ENCODE measurements at places on chromosomes 6 and 20.
A peak's percentile ranks its signal among the peaks of the same experiment; 100 is the strongest.

GRCh38 chr6:76565932-76566331 is 493.5 kb upstream of the IMPG1 start:
- no peak for DNase-seq

GRCh38 chr20:20369250-20370093 is 1.6 kb downstream of the INSM1 start:
- DNase-seq, result peak; percentile 29

GRCh38 chr6:7805078-7805849 is 79.4 kb downstream of the BMP6 start:
- no peak for DNase-seq

DNA sequence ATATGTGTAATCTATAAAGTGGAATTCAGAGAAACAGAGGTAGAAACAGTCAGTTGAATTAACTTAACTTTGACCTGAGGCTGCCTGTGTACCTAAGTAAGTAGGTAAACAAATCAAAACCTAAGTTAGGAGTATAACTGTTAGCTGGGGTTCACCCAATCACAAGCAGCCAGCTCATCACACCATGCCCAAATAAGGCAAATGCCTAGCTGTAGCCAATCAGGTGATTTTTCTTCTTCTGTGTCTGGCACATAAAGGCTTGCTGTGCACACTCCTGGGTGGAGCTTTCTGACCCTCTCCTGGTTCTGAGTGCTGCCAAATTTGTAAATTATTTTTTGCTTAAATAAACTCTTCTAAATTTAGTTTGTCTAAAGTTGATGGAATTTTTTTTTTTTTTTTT is 54.7 kb upstream of the TRIM39 start:
- no peak for DNase-seq

- no peak for DNase-seq
Measured at GRCh38 chr6:156919370-156919769, 142.2 kb downstream of the ARID1B start.

DNA sequence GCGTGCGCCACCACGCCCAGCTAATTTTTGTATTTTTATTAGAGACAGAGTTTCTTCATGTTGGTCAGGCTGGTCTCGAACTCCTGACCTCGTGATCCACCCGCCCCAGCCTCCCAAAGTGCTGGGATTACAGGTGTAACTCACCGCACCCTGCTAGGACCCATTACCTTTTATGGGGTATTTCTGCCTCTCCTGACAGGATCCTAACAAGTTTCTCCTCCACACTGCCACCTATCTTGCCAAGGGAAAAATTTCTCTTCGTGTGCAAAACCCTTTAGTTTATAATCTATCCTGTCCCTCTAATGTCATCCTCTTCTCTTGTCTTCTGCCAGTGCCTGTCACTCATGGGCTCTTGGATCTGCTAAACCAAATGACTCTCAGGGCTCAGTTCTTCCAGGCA is 1.9 kb downstream of the STMND1 start:
- DNase-seq, result no peak

DNA sequence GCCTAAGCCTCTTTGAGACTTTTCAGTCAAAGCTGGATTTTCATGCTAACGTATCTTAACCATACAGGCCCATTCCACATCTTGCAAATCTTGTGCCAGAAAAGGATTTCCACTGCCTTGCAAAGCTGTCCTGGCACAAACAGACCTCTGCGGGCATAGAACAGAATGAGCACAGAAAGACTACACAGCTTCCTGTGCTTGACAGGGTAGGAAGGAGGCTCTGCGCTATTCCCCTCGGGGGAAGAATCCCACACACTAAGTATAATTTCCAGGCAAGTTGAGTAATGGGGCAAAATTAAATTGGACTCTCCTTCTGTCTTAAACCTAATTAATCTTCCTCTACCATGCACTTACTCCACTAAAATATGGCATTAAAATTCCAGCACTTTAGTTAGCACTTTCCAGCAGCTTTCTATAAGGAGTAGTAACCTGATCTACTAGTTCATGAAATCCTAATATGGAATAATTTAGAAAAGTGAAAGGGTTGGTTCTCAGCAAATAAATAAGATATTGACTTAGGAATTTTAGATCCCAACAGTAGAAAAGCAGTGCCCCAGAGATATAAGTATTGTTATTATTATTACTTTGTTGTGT is 532.1 kb upstream of the JAG1 start:
- no peak for DNase-seq

- DNase-seq, result no peak
Measured at GRCh38 chr6:101722991-101723579, 329.6 kb downstream of the GRIK2 start.

- DNase-seq, result peak; percentile 29
Measured at GRCh38 chr20:62069741-62070216, 4.1 kb upstream of the TAF4 start.

Measured in KBM-7 (cell line).